ENCODE measurements at places on chromosomes 5 and 9.

DNA sequence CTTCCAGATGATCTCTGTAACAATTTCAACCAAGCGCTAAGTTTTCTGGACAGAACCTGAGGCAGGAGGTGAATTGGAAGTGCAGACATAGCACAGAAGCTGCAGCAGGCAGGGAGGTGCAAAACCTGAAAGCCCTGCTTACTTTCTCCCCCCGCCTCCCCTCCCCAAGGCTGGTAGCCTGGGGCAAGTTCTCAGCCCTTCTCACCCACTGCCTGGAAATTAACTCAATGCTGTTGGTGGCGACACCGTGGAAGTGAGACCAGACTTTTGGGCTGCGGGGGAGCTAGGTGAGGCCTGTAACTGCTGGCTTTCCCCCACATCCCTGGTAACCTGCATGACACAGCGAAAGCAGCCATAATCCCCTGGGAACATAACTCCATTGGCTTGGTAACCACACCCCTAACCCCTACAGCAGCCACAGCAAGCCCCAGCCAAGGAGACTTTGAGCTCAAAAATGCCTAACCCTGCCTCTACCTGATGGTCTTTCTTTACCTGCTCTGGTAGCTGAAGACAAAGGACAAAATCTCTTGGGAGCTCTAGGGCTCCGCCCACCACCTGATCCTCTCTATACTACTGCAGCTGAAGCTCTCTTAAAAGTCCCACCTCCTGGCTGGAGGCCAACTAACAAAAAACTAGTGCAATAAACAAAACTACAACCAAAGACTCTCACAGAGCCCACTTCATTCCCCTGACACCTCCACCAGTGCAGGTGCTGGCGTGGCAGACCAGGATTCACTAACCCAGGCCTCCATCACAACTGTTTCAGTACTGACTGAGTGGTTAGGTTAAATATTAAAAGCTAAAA lies 11.9 kb upstream of the OR13C8 start:
- no peak for DNase-seq

DNA sequence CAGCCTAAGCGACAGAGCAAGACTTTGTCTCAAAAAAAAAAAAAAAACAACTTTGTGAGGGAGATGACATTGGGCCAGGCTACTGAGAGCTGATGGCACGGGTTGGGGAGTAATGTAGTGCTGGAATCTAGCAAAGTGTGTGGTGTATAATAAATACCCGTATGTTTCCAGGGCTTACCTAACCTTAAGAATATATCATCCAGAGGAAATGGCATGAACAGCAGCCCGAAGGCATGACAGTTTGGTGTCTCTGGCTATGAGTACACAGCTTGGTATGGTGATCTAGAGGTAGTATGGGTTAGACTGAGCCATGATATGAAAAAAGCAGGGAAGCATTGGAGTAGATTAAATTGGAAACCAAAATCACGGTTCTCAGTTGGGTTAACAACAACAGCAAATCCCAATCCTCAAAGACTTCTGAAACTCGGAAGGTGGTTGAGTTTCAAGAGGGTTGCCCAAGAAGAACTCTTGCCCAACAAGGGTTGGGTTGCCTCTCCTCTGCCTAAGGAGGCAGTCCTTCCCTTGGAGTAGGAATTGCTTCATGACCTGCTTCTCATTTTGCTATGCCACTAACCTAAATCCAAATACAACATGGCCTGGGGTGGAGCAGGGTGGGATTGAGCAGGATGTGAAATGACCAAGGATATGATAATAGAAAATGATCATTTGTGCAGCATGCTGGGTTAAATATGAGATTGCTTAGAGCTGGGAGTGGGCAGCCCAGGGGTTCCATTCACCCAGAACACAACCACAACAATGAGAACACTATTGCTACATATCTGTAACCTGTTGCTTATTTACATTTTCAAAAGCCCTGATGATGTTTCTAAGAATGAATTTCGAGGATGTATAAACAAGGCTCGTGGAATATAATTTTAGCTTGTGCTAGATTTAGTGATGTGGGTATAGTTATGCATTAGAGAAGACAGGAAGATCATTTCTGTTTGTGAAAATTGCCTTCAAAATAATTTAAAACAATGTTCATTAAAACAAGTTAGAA lies 64.6 kb upstream of the ZFR start:
- DNase-seq, result no peak

DNA sequence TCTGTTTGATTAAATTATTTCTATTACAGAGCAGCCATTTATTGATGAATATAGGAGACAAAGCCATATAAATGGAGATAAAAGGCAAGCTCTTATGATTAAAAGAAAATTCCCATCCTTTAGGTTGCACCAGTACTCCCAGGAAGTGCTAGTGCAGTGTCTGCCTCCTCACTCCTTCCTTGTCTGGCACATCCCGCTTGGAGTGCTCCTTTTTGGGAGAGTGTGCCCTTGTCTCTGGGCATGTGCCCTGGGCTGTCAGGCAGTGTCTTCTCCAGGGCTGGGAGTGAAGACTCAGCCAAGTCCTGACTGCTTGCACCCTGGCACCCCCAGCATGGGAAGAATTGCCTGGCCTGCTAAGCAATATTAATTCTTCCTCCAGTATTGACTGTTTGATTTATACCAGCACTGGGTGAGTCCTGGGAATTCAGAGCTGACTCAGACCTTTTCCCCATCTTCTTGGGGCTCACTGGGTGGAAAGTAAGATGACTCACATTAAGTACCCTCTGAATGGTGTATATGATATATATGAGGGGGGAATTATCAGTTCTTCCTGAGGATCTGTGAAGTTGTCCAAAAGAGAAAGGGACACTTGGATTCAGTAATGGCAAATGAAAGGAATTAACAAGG lies 62.1 kb downstream of the ZSWIM6 start:
- no peak for DNase-seq

DNA sequence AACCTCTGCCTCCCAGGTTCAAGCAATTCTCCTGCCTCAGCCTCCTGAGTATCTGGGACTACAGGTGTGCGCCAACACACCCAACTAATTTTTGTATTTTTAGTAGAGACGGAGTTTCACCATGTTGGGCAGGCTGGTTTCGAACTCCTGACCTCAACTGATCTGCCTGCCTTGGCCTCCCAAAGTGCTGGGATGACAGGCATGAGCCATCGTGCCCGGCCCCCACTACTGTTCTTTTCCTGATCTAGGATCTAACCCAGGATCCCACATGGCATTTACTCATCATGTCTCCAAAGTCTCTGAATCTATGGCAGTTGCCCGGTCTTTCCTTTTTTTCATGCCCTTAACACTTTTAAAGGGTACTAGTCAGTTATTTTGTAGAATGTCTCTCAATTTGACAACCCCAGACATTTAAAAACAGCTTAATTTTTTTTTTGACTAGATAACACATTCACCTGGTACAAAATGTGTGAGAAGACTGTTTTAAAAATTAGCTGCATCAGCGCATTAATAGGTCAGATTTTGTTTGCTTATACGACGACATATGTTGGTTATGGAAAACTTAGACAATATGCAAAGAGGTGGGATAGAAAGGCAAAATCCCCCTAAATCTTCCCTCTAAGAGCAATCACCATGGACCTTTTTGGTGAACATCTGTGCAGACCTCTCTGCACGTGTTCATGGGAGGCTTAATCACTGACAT lies 46.5 kb downstream of the STOM start:
- DNase-seq, result no peak
